ENCODE measurements at places on chromosomes 11 and 22.

- no peak for DNase-seq
Measured at GRCh38 chr22:27405672-27406388, 395.7 kb downstream of the MN1 start.

DNA sequence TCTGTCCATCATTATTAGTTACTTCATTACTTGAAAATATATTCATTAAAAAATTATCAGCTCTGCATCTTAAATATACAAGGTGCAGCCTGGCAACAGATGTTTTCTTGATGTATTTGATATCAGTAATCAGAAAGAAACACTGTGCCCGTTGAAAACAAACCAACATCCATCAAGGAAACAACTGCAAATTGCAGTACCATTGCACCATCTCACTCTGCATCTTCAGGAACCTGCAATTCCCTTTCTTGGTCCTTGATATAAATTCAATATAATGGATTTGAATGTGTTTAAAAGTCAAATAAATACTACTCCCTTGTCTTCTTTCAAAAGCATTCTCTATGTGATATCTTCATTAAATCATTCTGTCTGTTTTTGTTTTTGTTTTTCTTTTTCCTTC, 1131.2 kb downstream of the FAM181B start:
- no peak for DNase-seq

GRCh38 chr11:69333149-69333710, 39.3 kb downstream of the MYEOV start:
- no peak for DNase-seq

DNA sequence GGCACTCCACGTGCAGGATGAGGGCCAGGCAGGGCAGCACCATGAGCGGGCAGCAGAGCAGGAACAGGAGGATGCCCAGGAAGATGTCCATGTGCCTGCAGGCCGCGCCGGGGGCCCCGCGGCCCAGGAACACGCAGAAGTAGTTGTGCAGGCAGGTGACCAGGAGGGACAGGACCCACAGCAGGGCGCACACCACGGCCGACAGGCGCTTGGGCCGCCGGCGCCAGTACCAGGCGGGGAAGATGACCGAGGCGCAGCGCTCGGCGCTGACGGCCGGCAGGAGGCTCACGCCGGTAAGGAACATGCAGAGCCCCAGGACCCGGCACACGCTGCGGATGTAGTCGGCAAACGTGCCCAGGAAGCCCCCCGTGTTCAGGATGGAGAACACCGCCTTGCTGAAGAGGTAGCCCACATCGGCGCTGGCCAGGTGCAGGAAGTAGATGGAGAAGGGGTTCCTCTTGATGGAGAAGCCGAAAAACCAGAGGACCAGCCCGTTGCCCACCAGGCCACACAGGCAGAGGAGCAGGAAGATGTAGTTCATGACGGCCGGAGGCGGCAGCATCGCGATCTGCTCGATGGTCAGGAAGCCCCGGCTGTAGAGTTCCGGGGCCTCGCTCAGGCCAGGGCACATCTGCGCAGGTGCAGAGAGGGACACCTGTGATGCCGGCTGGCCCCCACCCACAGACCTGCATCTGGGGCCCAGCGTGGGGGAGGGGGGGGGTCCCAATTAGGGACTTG, 7.2 kb downstream of the MRGPRF start:
- DNase-seq, result no peak

DNA sequence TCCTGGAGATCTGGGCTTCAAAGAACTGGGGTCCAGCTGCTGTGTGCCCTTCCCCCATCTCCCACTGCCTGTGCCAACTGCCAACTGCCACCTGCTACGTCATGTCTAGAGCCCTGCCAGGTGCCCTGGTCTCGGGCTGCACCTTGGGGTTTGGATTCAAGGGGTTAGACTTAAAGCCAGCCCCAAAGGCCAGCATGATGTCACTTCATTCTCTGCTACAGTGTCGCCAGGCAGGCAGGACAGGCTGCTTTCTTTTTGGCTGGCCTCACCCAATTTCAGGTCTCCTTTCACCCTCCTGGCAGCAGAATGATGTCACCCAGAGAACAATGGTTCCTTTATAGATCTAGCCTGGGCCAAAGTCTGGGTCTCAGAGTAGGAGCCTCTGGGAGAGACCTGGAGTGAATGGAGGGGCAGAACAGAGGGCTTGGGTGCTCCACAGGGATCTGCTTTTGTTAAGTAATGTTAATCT, 79.5 kb upstream of the CRYBB3 start:
- DNase-seq, result no peak

DNA sequence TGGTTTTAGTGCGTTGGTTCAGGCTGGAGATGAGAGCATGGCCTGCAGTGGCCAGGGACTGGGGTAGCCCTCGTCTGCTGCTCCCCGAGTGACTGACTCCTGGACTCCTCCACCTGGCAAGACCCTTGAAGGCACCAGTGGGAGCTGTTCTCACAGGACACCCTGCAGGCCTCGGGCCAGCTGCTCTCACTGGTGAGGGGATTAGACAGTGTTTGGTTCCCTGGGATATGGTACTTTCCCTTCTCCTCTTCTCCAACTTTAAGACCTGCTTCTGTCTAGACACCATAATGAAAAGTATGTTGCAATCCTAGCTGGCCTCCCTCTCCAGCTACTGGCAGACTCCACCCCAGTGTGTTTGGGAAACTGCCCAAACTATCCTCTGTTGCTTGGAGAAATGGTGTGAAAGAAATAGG, 168.8 kb upstream of the CADM1 start:
- DNase-seq, result no peak

GRCh38 chr11:102719620-102720277, 5.0 kb downstream of the MMP8 start:
- DNase-seq, result no peak

DNA sequence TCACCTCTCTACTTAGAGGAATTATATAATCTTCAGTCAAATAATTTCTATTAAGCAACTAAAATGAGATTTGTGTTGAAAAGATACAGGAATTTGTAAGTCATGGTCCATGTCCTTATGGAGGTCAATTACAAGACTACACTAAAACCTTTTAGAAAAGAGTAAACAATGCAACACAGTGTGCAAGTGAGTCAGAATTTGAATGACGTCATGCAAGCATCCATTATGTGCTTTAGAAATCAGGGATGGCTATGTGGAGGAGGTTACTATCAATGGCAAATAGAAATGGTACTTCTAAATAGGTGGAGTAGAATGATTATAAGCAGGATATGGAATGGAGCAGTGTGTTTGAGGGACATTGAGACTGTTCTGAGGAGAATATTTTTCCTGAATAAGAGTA, 16.6 kb downstream of the OR10D3 start:
- no peak for DNase-seq

DNA sequence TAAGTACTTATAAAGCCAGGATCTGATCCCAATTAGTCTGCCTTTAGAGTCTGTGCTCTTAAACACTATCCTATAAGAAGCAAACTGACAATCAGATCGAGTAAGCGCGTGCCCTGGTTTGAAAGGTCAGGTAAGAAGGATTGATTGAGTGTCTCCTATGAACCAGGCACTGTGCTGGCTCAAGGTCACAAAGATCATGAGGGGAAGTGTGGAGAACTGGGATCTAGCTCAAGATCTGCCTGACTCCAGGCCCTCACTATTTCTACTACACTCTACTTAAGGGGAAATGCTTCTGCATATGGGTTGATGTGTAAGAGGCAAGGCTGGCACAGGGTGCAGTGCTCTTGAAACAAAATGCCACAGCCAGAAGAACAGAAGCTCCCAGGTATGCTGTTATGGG, 77.0 kb downstream of the ME3 start:
- DNase-seq, result no peak

DNA sequence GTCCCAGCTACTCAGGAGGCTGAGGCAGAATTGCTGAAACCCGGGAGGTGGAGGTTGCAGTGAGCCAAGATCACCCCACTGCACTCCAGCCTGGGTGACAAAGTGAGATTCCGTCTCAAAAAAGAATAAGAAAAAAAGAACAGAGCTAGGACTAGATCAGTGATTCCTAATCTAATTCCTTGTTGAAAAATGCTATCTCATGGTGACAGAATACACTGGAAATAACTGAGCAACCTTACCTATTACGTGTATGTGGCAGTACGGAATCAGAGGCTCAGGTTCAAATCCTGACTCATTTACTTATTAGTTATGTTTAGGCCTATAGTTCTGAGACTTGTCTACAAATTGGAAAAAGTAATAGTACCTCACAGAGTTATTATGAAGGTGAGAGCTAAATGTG, 19.5 kb upstream of the RCE1 start:
- DNase-seq, result no peak

DNA sequence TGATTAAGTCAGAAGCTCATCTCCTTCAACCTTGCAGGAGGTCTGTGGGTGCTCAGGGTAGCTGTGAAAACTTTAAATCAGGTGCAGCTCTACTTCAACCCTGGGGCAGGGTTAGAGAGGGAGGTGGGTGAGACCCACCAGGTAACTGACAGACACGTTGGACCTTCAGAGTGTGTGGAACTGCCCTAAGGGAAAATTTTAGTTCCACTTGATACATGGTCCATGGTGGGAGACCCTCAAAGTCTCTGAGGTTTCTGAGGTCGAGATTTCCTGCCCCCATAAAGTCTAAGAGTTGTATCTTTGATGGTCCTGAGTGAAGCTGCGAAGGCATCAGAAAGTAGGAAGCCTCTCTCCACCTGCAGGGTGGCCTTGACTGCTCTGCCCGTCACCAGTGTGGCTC, 23.9 kb upstream of the NNMT start:
- DNase-seq, result no peak

GRCh38 chr11:86787018-86787536, 13.3 kb upstream of the PRSS23 start:
- no peak for DNase-seq

Data from stimulated activated CD4-positive, alpha-beta T cell treated with anti-CD3 and anti-CD28 coated beads, Interleukin-1b, Interleukin-23, amount 100 ng/mL, for 1 hour (primary cell).